SHP77 treated with DMSO at 0.1 percent for 48 hours (cell line): ENCODE measurements at places on chromosomes 1 and 21.

- no peak for DNase-seq
Observed at GRCh38 chr1:99648107-99648506, 2.2 kb downstream of the PALMD start.

- no peak for DNase-seq
Observed at GRCh38 chr1:43121256-43121900, 50.7 kb downstream of the EBNA1BP2 start.

GRCh38 chr1:210688512-210689234 lies 360.0 kb downstream of the HHAT start:
- no peak for DNase-seq

GRCh38 chr1:3093898-3094626 lies 25.1 kb downstream of the PRDM16 start:
- no peak for DNase-seq

GRCh38 chr1:14922942-14923726 lies 230.4 kb upstream of the TMEM51 start:
- DNase-seq: no peak

- DNase-seq: no peak
Observed at GRCh38 chr1:227901906-227902640, 45.7 kb downstream of the WNT9A start.

- no peak for DNase-seq
Observed at GRCh38 chr1:183926983-183927382, 110.5 kb downstream of the COLGALT2 start.

DNA sequence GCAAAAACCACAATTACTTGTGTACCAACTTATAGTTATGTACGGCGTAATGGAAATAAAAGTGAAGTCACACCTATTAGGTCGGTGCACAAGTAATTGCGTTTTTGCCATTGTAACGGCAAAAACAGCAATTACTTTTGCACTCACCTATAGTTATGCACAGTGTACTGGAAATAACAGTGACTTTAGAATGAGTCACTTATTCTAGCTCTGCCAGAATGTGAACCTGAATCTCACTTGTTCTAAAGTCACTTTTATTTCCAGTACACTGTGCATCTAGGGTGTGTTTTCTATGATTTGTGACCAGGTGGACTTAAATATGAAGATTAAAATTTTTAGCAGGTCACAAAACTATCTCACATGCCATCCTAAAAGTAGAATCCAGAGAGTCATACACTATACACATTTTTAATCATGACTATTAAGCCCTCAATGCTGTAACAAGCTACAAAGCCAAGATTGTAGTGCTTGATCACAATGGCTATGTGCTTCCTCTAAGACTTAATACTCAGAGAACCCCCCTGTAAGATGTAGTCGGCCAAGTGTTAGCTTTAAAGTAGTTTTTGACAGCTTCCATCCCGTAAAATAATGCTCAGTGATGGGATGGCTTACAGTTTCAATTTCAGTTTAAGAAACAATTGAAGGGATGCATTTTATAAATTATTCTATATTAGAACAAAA lies 218.8 kb downstream of the NEGR1 start:
- no peak for DNase-seq

GRCh38 chr1:177306981-177307380 lies 136.2 kb downstream of the BRINP2 start:
- DNase-seq: no peak

GRCh38 chr1:186057086-186057485 lies 318.0 kb downstream of the TPR start:
- no peak for DNase-seq

- DNase-seq: no peak
Observed at GRCh38 chr1:9213956-9214355, 20.6 kb upstream of the H6PD start.

- DNase-seq: no peak
Observed at GRCh38 chr1:9996624-9997582, at the start of gene RBP7. TSS of gene RBP7 (plus strand) at chr1:9997228. CDS start at chr1:9997259, 31 bp downstream.

GRCh38 chr1:31433396-31433930 lies 20.4 kb downstream of the SERINC2 start:
- DNase-seq: no peak

DNA sequence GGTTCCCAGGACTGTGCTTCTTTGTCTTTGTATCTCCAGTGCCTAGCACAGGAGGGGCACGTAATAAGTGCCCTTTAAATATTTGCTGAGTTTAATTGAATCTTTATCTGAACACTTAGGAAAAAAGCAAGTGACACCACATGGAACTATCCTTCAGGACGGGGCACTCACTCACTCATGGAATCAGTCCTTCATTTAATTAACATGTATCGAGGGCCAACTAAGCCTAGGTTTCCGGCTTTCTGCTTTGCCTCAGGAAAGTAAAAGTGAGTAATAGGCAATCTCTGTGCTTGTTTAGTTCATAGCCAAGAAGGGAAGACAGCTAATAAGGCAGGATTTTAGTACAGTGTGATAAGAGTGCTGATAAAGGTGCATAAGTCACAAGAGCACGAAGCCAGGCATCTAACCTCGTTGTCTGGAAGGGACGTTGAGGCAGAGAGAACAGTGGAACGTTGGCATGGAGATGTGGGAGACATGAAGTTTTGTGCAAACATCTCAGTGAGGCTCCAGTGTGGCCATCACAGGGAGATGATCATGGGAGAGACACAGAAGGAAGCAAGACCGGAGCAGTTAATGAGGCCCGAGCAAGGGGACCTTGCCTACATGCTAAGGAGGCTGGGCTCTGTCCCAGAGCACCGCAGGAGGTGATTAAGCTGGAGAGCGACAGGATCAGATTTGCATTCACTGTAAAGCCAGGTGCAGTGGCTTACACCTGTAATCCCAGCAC lies 54.1 kb upstream of the TRIM67 start:
- DNase-seq: peak; percentile 9

DNA sequence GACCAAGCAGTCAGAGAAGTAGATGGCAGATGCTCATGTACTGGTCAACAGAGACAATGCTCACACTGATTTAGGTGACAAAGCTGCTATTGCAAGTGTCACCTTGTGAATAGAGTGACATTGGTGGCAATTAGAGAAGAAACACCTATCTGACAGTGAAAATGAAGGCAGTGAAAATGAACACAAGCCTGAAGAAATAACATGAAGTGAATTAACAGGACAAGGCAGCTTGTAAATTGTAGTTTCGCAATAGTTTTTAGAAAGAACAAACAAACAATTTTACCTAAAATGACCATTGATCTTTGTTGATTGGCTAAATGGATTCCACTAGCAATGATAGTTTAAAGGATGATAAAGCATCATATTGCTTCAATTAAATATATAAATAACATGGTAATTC lies 1389.5 kb downstream of the PLA2G4A start:
- no peak for DNase-seq

DNA sequence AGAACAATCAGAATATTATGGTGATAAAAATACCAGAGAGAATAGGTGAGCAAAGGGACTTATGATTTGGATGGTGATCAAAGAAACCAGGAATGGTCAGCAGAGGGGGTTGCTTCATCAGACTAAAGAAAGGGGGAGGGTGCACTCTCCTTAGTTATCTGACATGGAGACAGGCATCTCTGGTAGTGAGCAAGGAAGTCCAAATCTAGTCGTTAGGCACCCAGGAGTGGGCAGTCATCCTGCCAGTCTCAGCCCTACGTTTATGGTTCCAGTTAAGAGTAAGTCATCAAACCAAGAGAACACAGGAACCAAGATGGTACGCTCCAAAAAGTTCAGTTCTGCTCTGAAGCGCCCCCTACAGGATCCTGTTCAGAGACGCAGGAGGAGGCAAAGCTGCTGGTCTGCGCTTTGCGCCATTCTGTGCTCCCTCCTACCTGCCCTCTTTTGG lies 28.6 kb downstream of the EBNA1BP2 start:
- no peak for DNase-seq

- DNase-seq: no peak
Observed at GRCh38 chr1:220291580-220291979, 19.3 kb upstream of the RAB3GAP2 start.

GRCh38 chr1:233102341-233102740 lies 151.9 kb downstream of the NTPCR start:
- no peak for DNase-seq
